ENCODE measurements at places on chromosomes 1 and 21. TPM values are rescaled to one million over a fixed set of nuclear protein-coding genes. Genes with fewer than 3 reads are reported as not detected.
A peak's percentile ranks its signal among the peaks of the same experiment; 100 is the strongest.

DNA sequence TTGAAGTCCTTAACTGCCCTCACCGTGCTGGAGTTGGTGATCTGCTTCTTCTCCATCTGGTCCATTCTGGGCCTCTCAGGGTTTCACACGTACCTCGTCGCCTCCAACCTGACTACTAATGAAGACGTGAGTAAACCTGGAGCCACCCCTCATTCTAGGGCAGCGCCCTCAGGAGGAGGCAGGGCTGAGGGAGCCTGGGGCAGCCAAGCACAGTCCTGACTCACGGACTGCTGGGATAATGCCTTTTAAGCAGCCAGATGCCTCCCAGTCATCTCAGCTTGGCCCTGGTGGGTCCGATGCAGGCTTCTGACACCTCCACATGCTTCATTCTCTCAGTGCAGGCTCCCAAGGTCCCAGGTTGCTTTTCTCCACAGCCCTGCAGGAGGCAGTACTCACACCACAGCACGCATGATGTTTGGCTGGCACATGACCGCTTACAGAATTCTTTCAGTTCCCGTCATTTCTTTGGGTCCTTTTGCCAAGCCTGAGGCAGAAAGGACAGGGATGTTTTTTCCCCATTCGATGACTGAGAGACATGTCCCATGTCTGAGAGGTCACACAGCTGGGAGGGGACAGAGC is 11.8 kb upstream of the SFN start:
- no peak overlapping the region for H3K4me3 ChIP-seq
- no peak overlapping the region for H3K27ac ChIP-seq
- H3K27me3 ChIP-seq: no peaks in the 10 kb centered on the region
- no peak for DNase-seq

- H3K36me3 ChIP-seq: no peaks in the 10 kb centered on the region
- no peaks in the 10 kb centered on the region for H3K4me1 ChIP-seq
- DNase-seq: no peak
- H3K27ac ChIP-seq: no peak overlapping the region
- H3K27me3 ChIP-seq: no peaks in the 10 kb centered on the region
These were observed 10.7 kb upstream of the SDC3 start for GRCh38 chr1:30919025-30919881.

OR2L13 gene
- not detected for total RNA-seq

DNA sequence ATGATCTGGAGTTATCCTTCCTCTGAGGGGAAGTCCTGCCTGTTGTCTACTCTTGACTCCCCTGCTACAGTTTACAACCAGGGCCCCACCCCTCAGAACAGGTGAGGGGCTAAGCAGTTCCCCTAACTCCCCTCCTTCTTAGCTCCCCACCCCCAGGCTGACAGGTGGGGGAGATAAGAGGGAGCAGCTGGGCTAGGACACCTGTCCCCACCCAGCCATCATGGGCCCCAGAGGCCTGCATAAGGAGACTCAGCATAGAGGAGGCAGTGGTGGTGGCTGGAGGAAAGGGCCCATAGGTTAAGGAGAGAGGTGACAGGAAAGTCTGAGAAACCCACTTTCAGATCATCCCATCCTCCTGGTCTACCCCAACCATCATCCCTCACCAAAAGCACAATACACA is 6.8 kb downstream of the MEF2D start:
- peaks cover 95% of the 10 kb centered on the region for H3K4me1 ChIP-seq
- no peaks in the 10 kb centered on the region for H3K27me3 ChIP-seq
- peak overlapping the region; percentile 59 for H3K4me3 ChIP-seq
- DNase-seq: no peak
- no peak overlapping the region for H3K27ac ChIP-seq
- H3K36me3 ChIP-seq: peaks cover 9% of the 10 kb centered on the region

SRM gene
- 50.8 TPM for total RNA-seq

DNA sequence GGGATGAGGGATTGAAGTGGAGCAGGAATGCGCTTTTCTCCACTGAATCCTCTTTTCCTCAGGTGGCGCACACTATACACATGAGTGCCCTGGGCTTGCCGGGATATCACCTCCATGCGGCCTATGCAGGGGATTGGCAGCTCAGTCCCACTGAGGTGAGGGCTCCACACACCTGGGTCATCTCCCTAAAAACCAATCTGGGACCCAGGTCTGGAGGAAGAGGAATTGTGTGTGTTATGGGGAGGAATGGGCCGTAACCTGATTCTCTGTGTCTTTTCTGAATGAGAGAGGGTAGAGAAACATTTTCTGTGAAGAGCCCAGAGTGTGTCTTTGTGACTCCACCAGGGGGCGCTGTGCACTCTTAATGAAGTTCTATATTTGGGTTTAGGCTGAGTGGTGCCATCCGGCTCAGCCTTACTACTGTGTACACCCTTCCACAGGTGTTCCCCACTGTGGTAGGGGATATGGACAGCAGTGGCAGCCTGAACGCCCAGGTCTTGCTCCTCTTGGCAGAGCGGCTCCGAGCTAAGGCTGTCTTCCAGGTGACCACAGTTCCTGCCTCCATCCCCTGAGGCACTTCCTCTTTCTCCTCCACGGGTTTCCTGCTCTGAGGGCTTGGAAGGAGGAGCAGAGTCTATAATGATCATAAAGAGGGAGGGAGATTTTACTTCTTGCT is 1.5 kb downstream of the TOMM40L start:
- H3K36me3 ChIP-seq: peaks cover 20% of the 10 kb centered on the region
- peak overlapping the region; percentile 79 for H3K4me3 ChIP-seq
- no peak overlapping the region for H3K27ac ChIP-seq
- no peaks in the 10 kb centered on the region for H3K27me3 ChIP-seq
- H3K4me1 ChIP-seq: peaks cover 10% of the 10 kb centered on the region

- no peak overlapping the region for H3K4me3 ChIP-seq
- no peaks in the 10 kb centered on the region for H3K36me3 ChIP-seq
- no peak overlapping the region for H3K27ac ChIP-seq
These were observed 7.6 kb downstream of the DNMT3L start for GRCh38 chr21:44253832-44254710.

DNA sequence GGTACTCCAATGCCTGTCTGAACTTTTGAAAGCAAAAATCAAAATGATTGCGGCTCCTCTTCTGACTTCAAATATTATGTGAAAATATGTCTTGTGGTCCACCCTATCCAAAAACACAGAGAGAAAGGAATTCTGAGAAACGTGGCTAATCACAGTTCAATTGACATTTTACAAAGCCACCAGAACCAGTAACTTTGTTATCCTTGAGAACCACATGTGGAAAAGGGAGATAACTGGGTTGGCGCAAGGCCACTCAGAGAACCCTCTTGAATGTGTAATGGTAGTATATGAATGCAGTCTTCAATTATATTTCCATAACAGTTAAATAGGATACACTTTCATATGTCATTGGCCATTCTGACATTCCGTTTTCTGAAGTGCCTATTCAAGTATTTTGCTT is 1030.0 kb upstream of the TMPRSS15 start:
- H3K4me3 ChIP-seq: no peak overlapping the region
- DNase-seq: no peak
- H3K36me3 ChIP-seq: no peaks in the 10 kb centered on the region
- no peaks in the 10 kb centered on the region for H3K27me3 ChIP-seq

MROH9 gene
- total RNA-seq: not detected

NEGR1 gene
- total RNA-seq: 10.4 TPM

DNA sequence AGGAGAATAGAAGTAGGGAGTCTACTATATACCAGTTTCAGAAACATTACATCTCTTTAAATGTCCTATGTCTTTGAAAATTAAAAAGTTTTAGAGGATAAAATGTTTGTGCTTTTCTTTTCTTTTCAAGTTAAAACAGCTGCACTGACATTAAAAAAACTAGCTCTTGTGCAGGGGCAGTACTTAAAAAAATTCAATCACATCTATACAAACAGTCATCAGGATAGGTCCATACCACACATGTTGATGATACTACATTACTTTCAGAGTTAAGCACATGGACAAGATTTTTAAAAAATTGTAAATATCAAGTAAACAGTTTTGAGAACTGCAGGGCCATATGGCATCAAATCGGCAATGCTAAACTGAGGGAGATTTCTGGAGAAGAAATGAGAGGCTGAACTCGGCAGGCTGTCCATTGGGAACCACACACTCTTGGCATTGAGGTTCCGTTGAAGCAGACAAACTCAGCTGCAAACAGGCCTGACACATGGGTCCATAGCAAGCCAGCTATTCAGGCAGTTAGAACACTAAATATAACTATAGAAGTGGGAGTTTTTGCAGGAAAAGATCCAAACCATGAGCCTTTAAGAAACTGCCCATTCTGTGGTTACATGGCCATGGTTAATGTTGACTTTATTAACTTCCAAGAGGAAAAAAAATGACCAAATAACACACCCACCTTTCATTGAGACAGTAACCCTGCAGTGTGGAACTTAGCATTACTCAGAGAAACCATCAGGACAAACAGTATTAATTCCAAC is 84.5 kb upstream of the BCL10 start:
- no peak for DNase-seq
- H3K36me3 ChIP-seq: no peaks in the 10 kb centered on the region
- peak overlapping the region; percentile 61 for H3K27ac ChIP-seq
- no peaks in the 10 kb centered on the region for H3K27me3 ChIP-seq
- peaks cover 38% of the 10 kb centered on the region for H3K4me1 ChIP-seq

CFAP74 gene
- total RNA-seq: not detected

CLCA4 gene
- total RNA-seq: not detected

RER1 gene
- total RNA-seq: 76.3 TPM

GRCh38 chr1:176051902-176052518 is 155.1 kb downstream of the COP1 start:
- H3K4me1 ChIP-seq: no peaks in the 10 kb centered on the region
- no peak for DNase-seq
- no peaks in the 10 kb centered on the region for H3K36me3 ChIP-seq
- H3K27ac ChIP-seq: no peak overlapping the region
- no peaks in the 10 kb centered on the region for H3K27me3 ChIP-seq

FAM72C gene
- not detected for total RNA-seq

DNA sequence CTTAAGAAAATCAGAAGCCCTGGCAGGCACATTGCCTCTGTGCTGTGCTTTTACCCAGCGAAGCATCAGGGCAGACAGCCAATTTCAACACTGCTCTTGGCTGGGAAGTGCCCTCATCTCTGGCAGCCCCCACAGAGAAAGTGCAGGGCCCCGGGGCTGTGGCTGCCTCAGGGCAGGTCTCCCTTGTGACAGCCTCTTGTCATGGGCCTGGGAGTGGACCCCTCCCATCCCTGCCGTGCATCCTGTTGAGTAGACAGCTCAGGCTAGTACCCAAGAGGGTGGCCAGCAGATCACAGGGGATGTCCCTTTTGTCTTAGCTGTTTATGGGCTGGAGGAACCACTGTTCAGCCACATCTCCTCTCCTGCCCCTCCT is 23.3 kb downstream of the TTC34 start:
- no peaks in the 10 kb centered on the region for H3K27me3 ChIP-seq
- no peak overlapping the region for H3K4me3 ChIP-seq
- peaks cover 8% of the 10 kb centered on the region for H3K4me1 ChIP-seq
- H3K27ac ChIP-seq: no peak overlapping the region

C1QB gene
- 884 TPM for total RNA-seq

CHIA gene
- not detected for total RNA-seq

C1orf105 gene
- total RNA-seq: not detected

DNA sequence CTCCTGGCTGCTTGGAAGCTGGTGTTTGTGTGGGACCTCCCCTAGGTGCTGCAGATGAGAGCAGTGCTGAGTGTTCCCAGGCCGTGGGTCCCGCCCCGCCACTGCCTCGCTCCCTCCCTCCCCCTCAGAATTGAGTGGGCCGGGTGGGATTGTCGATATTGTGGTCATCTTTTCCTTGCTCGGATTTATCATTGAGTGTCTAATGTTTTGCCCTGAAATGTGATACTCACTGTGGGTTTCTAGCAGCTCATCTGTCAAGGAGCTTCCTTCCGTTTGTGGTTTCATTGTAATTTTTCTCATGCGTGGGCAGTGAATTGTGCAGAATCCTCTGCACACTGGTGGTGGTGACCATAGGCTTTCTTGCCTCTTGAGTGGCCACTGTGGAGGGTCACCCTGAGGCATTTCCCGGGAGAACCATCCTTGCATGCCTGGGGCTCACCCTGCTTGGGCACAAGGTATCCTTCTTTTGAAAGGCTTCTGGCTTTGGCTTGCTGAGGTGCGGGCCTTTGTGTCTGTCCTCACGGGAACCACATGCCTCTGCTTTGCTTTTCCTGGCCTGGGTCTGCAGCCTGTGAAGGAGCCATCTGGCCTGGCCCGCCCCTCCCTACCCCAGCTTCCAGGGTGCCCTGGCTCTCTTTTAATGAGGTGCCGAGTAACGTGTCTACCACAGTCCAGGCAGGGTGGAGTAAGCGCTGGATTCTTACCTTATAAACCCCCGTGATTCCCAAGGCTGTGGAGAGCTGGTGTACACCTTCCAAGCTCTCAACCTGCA is 25.6 kb downstream of the SLX9 start:
- peak overlapping the region; percentile 94 for H3K27ac ChIP-seq
- peaks cover 78% of the 10 kb centered on the region for H3K4me1 ChIP-seq
- no peak for DNase-seq
- H3K27me3 ChIP-seq: no peaks in the 10 kb centered on the region

GRCh38 chr1:53332833-53333232 is 5.0 kb upstream of the LRP8 start:
- H3K27me3 ChIP-seq: no peaks in the 10 kb centered on the region
- DNase-seq: no peak
- no peaks in the 10 kb centered on the region for H3K4me1 ChIP-seq
- H3K36me3 ChIP-seq: no peaks in the 10 kb centered on the region

- no peaks in the 10 kb centered on the region for H3K27me3 ChIP-seq
- H3K4me1 ChIP-seq: peaks cover 9% of the 10 kb centered on the region
- no peak for DNase-seq
- H3K27ac ChIP-seq: no peak overlapping the region
These were observed 141.8 kb downstream of the HIVEP3 start for GRCh38 chr1:41776891-41777441.

GRCh38 chr1:12196641-12197482 is 30.1 kb downstream of the TNFRSF1B start:
- H3K27me3 ChIP-seq: no peaks in the 10 kb centered on the region
- no peaks in the 10 kb centered on the region for H3K4me1 ChIP-seq
- no peak for DNase-seq
- no peaks in the 10 kb centered on the region for H3K36me3 ChIP-seq

DNA sequence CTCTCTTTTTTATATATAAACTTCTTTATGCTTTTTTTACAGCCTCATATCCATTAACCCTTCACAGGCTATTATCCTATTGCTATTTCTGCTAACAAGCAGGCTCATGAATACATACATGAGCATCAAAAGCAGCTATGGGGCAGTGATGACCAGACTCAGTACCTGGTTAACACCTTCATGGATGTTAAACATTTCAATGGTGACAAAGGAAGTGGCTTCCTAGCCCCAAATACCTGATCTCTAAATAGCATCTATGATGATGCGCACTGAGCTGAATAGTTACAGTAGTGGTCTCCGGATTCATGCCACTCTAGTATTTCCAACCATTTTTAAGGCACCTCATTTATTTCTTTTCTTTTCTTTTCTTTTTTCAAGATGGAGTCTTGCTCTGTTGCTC is 101.1 kb downstream of the TM2D1 start:
- H3K36me3 ChIP-seq: no peaks in the 10 kb centered on the region
- no peak overlapping the region for H3K4me3 ChIP-seq
- no peaks in the 10 kb centered on the region for H3K27me3 ChIP-seq

DNA sequence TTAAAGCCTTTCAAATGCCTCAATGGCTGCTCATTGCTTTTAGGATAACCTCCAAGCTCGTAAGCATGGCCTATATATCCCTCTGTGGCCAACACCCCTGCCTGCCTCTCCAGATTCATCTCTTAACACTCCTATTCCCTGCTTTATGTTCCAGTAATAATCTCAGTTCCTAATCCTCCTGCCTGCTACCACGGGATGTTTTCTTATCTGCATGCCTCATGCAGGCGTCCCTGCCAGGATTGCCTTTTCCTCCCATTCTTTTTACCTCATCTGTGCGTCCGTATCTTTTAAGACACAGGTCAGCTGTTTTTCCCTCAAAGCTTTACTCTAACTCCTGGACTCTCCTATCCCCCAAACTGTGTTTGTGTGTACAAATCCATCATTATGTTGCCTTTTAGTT is 36.1 kb downstream of the ZBTB40 start:
- no peak overlapping the region for H3K27ac ChIP-seq
- peaks cover 3% of the 10 kb centered on the region for H3K4me1 ChIP-seq

All from thoracic aorta (tissue), 2 donors.